ENCODE measurements at places on chromosomes 4 and X. TPM values are rescaled to one million over a fixed set of nuclear protein-coding genes. Genes with fewer than 3 reads are reported as not detected.

The TMEM144 gene
- not detected for total RNA-seq

The SSX2 gene
- not detected for total RNA-seq

The PORCN gene
- total RNA-seq, result 20.3 TPM

The SULT1E1 gene
- total RNA-seq, result not detected

- H3K4me1 ChIP-seq, result no peaks in the 10 kb centered on the region
- H3K27me3 ChIP-seq, result no peaks in the 10 kb centered on the region
- H3K4me3 ChIP-seq, result no peak overlapping the region
Measured at GRCh38 chr4:38034986-38035882, 75.0 kb downstream of the PTTG2 start.

DNA sequence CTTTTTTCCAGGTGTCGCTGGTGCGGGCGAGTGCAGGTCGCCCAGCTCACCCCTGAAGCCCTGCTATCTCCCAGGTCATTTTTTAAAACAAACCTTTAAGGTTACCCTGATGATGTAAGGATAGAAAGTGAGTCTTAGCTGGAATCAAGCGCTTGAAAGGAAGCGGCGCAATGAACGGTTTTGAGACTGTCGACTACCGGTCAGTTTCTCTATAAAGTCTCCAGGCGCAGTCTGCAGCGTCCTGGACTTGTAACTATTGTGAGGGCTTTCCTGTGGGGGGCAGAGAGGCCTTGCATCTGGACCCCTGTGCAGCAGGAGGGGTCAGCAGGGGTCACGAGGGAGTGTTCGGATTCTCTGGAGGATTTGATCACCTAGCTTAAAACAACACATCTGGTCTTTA is 1.6 kb downstream of the KIT start:
- DNase-seq, result no peak
- H3K27me3 ChIP-seq, result peaks cover 50% of the 10 kb centered on the region
- H3K27ac ChIP-seq, result no peak overlapping the region
- peak overlapping the region; percentile 81 for H3K4me3 ChIP-seq
- H3K36me3 ChIP-seq, result peaks cover 2% of the 10 kb centered on the region

DNA sequence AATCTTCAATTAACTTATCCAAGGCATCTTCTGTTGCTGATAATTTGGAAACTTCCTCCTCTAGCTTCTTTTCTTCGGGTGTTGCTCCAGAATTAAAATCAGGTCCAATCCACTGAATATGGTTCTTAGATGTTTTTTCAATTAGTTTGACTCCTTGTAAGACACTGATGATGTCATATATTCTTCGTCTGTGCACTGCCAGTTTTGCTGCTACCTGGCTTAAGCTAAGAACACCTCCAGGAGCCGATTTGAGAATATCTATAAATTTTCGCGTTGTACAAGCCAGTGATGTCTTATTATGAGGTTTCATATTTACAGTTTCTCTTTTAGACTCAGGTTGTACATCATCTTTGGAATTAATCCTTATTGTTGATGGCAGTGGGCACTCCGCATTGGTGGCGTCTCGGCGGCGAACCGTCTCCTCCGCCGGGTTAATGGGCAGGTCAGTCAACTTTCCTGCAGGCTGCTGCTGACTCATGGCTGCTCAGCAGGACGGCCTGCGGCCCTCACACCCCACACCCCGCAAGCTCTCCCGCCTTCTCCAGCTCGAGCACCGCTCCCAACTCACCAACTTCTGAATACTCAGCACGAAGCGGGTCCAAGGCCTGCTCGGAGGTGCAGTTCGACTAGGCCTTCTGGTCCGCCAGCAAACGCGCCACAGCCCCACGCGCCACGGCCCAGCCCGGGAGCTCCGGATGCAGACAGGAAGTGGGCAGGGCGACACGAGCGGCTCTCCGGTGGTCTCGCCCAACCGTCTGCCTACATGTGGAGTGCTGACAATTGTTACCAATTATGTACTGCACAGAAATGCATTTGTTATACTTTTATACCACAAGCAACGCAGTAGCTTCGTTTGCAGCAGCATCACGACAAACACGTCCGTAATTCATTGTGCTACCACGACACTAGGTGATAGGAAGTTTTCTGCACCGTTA is 49.2 kb upstream of the FHL1 start:
- H3K27me3 ChIP-seq, result no peaks in the 10 kb centered on the region
- H3K27ac ChIP-seq, result no peak overlapping the region
- no peaks in the 10 kb centered on the region for H3K4me1 ChIP-seq
- no peaks in the 10 kb centered on the region for H3K36me3 ChIP-seq
- DNase-seq, result no peak

DNA sequence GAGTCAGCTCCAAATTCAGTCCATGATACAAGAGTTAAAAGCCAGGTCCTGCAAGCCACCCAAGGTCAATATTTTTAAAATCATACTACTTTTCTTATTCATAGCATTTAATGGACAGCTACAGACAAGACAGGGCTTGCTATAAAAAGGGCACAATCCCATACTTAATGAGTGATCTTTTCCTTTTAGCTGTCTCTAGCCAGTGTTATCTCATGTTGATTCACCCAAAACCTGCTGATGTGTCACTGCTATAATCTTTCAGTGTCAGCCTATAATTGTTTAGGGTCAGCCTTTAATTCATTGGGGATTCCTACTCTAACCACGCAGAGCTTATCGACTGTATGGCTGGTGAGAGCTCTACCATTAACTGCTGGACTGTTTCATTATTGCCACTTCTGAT is 51.2 kb upstream of the HCCS start:
- no peaks in the 10 kb centered on the region for H3K27me3 ChIP-seq
- no peak overlapping the region for H3K27ac ChIP-seq
- no peaks in the 10 kb centered on the region for H3K4me1 ChIP-seq
- H3K4me3 ChIP-seq, result no peak overlapping the region
- DNase-seq, result no peak

- no peak overlapping the region for H3K4me3 ChIP-seq
- H3K27me3 ChIP-seq, result no peaks in the 10 kb centered on the region
- peaks cover 9% of the 10 kb centered on the region for H3K4me1 ChIP-seq
- H3K27ac ChIP-seq, result no peak overlapping the region
- H3K36me3 ChIP-seq, result peaks cover 3% of the 10 kb centered on the region
Measured at GRCh38 chrX:72176981-72177380, 4.6 kb upstream of the PIN4 start.

DNA sequence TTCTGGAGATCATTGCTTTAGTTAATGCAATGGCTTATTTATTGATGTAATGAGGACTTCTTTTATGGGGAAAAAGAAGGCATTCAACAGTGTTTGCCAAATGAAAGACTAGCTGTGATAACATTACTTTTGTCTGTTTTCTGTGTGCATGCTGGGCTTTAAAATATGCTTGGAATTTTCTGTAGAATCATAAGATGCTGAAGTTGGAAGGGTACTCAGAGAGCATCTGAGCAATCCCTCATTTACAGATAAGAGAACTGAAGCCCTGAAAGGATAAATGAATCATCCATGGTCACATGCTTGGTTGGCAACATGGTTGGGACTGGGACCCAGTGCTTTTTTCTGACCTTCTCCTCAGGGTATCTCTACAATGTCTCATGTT is 31.4 kb upstream of the PITX2 start:
- H3K27me3 ChIP-seq, result peaks cover 5% of the 10 kb centered on the region
- no peaks in the 10 kb centered on the region for H3K4me1 ChIP-seq
- H3K4me3 ChIP-seq, result no peak overlapping the region
- no peak for DNase-seq
- no peak overlapping the region for H3K27ac ChIP-seq

DNA sequence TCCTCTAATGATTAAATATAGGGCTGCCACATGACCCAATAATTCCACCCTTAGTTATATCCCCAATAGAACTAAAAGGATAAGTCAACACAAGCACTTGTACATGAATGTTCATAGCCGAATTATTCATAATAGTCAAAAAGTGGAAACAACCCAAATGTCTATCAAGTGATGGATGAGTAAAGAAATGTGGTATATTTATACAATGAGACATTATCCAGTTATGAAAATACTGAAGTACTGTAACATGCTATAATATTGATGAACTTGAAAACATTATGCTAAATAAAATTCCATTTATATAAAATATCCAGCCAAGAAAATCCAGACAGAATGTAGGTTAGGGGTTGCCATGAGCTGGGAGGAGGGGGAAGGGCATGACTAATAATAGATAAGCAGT is 436.7 kb upstream of the AADAT start:
- H3K4me1 ChIP-seq, result no peaks in the 10 kb centered on the region

GRCh38 chr4:138702190-138702824 is 313.3 kb upstream of the NOCT start:
- H3K4me3 ChIP-seq, result no peak overlapping the region
- peaks cover 4% of the 10 kb centered on the region for H3K27me3 ChIP-seq
- no peaks in the 10 kb centered on the region for H3K4me1 ChIP-seq
- no peaks in the 10 kb centered on the region for H3K36me3 ChIP-seq

DNA sequence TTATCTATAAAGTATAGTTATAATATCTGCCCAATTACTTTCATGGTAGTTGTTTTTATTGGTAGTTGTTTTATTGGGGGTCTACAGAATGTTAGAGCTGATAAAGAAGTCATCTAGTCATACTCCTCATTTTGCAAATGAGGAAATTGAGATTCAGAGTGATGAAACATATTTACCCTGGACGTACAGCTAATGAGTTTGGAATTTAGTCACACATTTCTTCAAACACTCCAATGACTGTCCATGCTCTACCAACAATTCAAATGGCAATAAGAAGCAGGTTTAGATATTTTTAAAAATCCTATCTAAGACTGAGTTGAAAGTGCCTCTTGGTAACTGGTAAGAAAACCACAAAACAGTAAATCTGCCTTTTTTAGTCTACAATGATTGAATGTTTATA is 98.2 kb downstream of the MAGEC1 start:
- H3K4me3 ChIP-seq, result no peak overlapping the region
- DNase-seq, result no peak
- H3K36me3 ChIP-seq, result no peaks in the 10 kb centered on the region

- no peak for DNase-seq
- no peak overlapping the region for H3K27ac ChIP-seq
- no peaks in the 10 kb centered on the region for H3K4me1 ChIP-seq
Measured at GRCh38 chr4:28082686-28083390, 1222.2 kb downstream of the STIM2 start.

DNA sequence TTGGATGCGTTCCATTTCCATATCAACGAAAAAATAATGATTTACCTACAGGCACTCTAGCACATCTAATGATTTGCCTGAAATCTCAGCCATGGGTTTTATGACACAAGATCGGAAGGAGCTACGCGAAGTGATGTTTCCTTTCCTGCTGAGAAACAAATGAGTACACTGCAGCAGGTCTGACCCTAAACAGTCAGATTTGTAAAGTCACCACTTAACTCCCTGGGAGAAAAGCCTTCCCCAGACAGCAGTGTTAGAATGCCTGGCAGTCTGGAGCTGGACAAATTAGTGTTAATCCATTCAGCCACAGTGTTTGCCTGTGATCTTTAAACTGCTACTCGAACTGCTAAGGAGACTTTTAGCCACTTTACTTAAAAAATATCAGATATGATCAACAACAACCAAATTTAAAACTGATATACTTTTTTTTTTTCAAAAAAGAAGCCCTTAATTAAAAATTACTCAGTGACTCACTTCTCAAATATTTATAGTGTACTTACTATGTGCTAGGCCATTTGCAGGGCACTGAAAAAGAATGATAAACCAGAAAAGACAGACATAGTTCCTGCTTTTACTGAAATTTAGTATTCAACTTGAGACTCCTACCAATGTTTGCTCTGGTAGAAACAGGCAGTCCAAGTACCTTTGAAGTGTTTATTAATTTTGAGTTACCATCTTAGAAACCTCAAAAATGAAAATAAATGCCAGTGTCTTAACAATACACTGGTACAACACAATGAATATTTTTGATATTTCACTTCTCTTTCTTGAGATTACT is 104.5 kb downstream of the SHISA3 start:
- H3K27me3 ChIP-seq, result no peaks in the 10 kb centered on the region
- H3K4me1 ChIP-seq, result no peaks in the 10 kb centered on the region
- no peak overlapping the region for H3K4me3 ChIP-seq
- peaks cover 12% of the 10 kb centered on the region for H3K36me3 ChIP-seq

DNA sequence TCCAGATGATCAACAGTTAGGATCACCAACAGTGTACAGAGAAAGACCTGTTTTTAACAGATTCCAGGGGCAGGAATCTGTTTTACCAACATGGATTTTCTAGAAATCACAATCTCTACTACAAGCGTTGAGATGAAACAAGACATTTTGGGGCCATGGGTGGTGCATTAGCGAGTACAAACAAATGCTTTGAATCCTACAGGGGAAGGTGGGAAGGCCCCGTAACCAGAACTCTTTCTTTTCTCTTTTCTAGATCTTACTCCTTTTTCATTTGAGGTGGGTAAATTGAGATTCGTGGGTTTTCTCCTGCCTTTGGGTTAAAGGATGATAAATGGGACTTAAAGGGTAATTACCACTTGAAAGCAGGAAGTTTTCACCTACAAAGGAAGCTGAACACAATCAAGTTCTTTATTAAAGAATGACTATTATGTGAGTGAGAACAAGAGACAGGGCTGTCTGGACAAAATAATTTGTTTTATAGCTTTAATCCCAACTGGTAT is 189.9 kb upstream of the ANXA3 start:
- H3K27ac ChIP-seq, result no peak overlapping the region
- peaks cover 23% of the 10 kb centered on the region for H3K27me3 ChIP-seq
- H3K36me3 ChIP-seq, result no peaks in the 10 kb centered on the region
